ENCODE measurements at places on chromosomes 5 and 9. TPM values are rescaled to one million over a fixed set of nuclear protein-coding genes. Genes with fewer than 3 reads are reported as not detected.

NUP155 gene
- 21.0 TPM for total RNA-seq

SGCD gene
- 19.1 TPM for total RNA-seq

GKAP1 gene
- total RNA-seq = 14.0 TPM

FKTN gene
- 19.5 TPM for total RNA-seq

All from ovary (tissue), 10 donors.